HS-27A (cell line): ENCODE measurements at places on chromosomes 12 and 14.

DNA sequence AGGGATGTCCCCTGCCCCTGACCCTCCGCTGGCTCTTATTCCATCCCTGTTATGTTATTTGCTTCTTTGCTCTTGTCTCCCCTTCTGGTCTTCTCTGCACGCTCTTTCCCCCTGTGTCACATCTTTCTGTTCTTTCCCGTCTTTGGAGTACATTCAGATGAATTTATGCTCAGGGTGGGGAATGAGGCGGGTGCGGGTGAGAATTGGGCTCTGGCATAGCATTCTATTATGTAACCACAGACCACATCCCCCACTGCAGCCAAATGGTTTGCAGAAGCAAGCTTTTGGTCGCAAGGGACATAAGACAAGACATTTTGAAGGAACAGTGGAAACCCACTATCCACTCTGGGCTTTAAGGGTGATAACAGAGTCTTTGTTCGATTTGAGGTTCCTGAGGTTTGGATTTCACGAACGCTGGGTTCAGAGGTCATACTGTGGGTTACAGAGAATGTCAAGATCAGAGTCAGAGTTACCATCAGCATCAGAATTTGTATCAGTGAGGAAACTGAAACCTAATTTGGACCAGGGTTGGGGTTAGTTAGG lies 3.8 kb downstream of the ENDOU start:
- no peak for DNase-seq

DNA sequence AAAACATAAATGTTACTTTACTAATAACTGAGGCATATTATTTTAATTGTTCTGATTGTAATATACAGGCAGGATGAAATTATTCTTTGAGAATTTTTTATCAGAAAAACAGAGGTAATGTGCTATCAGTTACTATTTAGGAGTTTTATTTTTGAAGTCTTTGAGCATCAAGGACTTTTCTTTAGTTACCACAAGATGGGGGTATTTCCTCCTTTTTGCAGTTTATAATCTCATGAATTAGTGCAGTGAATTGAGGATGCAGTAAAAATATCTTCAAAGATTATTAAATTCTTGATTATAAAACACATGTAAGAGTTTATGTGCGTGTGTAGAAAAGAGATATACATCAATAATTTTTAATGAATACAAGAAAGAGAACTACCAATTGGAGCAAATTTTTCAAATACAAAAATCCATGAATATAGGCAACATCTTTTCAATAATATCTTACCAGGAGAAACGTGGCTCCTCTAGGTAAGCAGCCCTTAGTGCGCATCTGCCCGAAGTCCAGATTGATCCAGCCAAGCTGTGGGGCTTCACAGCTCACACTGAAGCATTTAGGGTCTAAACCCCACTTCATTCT lies 71.6 kb downstream of the ERGIC2 start:
- no peak for DNase-seq

DNA sequence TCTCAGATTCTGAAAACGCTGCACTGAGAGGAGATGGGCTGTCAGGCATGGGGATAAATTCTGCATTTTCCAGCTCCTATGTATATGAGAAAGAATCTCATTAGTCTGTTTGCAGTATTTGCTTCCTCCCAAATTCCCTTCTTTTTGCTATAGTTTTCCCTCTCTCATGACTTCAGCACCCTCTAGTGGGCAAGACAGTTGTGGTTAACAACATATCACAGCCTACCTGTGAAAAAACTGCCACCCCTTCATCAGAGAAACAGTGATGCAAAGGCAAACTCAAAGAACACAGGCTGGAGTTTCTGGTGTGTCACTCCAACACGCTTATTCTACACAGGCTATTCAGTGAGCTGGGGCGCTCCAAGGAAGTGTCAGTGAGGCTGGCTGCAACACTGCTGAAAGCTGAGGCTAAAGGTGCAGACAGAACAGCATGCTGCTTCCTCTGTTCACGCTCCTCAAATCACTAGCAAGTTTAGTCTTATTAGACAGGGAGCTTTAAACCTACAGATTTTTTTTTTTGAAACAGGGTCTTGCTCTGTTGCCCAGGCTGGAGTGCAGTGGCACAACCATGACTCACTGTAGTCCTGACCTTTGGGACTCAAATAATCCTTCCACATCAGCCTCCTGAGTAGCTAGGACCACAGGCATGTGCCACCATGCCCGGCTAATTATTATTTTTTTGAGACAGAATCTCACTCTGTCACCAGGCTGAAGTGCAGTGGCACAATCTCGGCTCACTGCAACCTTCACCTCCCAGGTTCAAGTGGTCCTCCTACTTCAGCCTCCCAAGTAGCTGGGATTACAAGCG lies 19.3 kb downstream of the ZC2HC1C start:
- DNase-seq: no peak

DNA sequence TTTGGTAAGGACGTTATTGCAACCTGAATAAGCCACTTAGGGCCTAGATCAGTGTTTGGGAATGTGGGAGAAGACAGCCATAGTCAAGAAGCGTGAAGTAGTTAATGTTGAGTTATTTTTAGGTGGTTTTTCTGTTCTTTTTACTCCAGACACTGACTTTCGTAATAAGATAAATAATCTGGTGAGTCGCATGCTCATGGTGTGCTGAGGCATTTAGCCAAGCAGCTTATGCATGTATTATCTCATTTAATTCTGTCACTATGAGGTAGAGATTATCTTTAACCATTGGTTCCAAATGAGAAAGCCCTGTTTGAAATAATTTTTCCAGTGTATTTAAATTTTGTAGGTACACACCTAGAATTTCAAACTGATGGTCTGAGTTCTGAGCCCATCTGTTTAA lies 67.3 kb downstream of the RCOR1 start:
- no peak for DNase-seq

- DNase-seq: no peak
Observed at GRCh38 chr14:68241862-68242487, 422.4 kb downstream of the RAD51B start.

- no peak for DNase-seq
Observed at GRCh38 chr12:132108211-132108832, 35.8 kb downstream of the DDX51 start.

GRCh38 chr12:102174117-102174516 lies 23.5 kb downstream of the PMCH start:
- no peak for DNase-seq

- no peak for DNase-seq
Observed at GRCh38 chr12:47841501-47841900, 21.8 kb upstream of the HDAC7 start.

GRCh38 chr12:22287101-22287500 lies 47.4 kb downstream of the ST8SIA1 start:
- no peak for DNase-seq

- DNase-seq: no peak
Observed at GRCh38 chr12:94900496-94900895, 103.0 kb downstream of the NDUFA12 start.

DNA sequence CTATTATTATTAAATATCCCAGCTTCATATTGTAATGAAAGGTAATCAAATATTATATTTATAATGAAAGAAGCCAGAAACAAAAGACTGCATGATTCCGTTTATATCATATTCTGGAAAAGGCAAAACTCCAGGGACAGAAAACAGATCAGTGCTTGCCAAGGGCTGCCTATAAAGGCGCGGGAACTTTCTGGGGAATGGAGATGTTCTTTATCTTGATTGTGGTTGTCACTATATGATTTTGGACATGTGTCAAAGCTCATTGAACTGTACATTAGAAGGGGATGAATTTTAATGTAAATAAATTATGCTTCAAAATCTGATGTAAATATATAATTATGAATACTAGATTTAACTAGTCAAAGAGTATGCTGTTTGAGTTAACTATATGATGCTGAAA lies 115.4 kb upstream of the KRAS start:
- no peak for DNase-seq

DNA sequence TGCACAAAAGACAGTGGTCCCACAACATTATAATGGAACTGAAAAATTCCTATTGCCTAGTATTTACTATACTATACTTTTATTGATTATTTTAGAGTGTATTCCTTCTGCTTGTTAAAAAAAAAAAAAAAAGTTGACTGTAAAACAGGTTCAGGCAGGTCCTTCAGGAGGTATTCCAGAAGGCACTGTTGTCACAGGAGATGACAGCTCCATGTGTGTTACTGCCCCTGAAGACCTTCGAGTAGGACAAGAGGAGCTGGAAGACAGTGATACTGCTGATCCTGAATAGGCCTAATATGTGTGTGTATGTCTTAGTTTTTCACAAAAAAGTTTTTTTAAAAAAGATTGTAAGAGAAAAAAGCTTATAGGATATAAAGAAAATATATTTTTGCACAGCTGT lies 12.3 kb downstream of the UBE2N start:
- DNase-seq: no peak
